ENCODE measurements at places on chromosomes 13 and 19.

DNA sequence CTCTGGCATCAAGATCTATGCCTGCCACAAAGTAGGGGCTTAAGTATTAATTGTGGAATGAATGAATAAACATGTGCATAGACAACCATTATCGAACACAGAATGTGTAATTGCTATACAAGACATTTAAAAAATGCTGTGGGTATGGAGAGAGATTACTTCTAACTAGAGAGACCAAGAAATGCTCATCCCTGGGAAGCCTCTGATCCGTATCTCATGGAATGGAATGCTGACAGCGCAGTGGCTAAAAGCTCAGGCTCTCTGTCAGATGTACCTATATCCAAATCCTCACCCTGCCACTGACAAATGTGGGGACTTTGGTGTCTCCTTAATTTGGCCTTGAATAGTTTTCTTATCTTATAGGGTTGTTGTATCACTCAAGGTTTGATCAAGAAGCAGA lies 22.7 kb upstream of the MBNL2 start:
- DNase-seq, result no peak

- no peak for DNase-seq
Measured at GRCh38 chr13:58955546-58956385, 1208.0 kb downstream of the DIAPH3 start.

DNA sequence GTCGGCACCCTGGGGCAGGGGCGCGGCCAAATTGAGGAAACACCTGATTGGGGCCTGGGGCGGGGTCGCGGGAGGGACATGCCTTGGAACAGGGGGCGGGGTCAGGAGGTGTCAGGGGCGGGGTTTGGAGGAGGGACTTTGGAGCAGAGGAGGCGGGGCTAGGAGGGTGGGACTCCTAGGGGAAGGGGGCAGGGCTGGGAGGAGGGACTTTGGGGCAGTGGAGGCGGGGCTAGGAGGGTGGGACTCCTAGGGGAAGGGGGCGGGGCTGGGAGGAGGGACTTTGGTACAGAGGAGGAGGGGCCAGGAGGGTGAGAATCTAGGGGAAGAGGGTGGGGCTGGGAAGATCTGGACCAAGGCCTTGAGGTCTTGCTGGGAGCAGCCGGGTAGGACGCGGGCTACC lies 21.9 kb downstream of the GRIN2D start:
- peak; percentile 91 for DNase-seq

GRCh38 chr13:85995788-85996418 lies 196.7 kb upstream of the SLITRK6 start:
- DNase-seq, result no peak

GRCh38 chr13:27130979-27131623 lies 40.5 kb downstream of the USP12 start:
- no peak for DNase-seq

- no peak for DNase-seq
Measured at GRCh38 chr13:24056616-24057137, 103.8 kb upstream of the SPATA13 start.

DNA sequence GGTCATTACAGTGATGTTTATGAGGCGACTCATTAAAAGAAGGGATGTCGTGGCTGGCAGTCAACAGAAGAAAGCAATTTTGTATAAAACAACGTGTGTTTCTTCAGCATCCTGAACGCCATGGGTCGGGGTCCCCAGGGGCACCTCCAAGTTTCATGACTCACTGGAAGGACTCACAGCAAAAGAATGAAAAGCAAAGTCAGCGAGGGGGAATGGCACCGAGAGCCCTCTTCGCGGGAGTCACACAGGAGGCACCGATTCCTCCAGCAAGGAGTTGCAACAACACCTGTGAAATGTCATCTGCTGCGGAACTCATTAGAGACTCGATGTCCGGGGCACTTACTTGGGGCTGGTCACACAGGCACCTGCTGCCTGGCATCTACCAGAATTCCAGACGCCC lies 130.7 kb upstream of the PEG3 start:
- DNase-seq, result no peak

GRCh38 chr13:49629947-49630346 lies 1.6 kb downstream of the ARL11 start:
- DNase-seq, result no peak

GRCh38 chr19:43526884-43527859 lies at the start of gene ETHE1:
Gene ETHE1 (minus strand): TSS chr19:43527201. CDS start chr19:43527177, 24 bp downstream.
- DNase-seq, result peak; percentile 93

GRCh38 chr13:50422181-50423148 lies 407.2 kb downstream of the KCNRG start:
- DNase-seq, result no peak

GRCh38 chr13:104140552-104140951 lies 1074.3 kb upstream of the SLC10A2 start:
- DNase-seq, result no peak

DNA sequence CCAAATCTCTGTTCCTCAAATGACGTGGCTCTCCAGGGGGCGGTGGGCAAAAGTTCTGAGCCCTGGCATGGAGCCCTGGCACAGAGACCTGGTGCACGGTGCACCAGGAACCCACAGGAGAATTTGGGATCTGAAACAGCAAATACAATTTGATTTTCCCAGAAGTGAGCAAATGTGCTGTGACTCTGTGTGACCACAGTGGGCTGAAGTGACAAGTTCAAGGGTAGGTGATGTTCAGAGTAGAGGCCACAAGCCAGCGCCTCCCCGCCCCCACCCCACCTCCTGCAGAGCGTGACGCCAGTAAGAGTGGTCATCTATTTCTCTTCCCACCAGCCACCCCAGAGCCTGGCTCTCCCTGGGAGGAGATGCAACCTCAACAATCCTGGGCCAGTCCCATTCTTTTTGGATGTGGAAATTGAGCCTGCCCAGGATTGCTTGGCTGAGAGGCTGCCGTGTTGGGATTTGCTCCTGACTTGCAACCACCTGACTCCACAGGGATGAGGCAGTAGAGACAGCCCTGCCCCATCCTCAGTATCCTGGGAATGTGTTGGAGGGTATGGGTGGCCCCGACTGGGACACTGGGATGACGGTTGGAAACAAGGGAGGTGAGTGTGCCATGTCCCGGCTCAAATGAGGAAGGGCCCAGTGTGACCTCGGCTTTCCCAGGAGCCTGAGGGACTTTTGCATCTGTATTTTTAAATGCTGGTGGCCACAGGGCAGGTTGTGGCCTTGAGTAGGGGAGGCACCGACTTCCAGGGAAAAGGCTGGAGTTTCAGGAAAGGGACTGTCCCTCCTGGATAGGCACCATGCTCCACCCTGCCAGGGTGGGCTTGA lies 11.1 kb upstream of the BCL3 start:
- peak; percentile 83 for DNase-seq

DNA sequence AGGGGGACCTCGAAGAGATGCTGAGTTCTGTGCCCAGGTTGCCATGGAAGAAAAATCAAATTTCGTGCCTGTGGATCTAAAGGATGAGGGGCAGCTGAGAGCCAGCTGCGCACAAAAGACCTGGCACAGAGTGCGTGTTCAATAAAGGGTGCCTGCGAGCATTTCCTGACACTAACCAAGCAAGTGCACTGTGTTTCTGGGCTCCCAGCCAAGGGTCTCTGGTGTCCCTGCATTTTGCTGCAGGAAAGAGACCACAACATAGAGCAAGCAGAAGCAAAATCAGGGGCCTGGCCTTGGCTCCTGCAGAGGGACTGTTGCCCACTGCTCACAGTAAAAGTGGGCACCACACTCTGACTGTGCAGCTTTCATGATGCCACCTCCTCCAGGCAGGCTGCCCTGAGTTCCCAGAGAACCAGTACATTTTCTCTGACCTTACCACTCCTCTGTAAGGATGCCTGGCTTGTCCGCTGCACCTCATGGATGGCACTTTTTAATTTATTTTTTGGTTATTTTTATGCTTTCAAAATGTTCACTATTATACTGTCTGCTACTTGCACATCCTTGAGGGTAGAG lies 70.8 kb upstream of the GPR12 start:
- no peak for DNase-seq

DNA sequence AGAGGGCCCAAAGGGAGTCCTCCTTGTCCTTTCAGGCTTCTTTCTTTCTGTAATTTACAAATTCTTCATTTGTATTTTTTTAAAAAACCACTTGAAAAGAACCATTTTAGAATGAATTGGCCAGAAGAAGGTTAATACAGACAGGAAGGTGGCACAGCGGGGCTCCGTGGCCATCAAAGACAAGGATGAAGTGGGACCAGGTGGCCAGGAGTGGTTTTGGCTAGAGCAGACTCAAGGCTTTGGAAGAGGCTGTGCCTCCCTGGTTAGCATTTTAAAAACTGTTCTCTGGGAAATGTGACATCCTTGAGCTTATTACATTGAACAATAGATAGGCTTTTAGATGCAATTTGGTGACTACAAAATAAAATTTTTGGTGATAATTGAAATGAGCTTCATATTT lies 48.4 kb downstream of the ATP8A2 start:
- DNase-seq, result no peak

DNA sequence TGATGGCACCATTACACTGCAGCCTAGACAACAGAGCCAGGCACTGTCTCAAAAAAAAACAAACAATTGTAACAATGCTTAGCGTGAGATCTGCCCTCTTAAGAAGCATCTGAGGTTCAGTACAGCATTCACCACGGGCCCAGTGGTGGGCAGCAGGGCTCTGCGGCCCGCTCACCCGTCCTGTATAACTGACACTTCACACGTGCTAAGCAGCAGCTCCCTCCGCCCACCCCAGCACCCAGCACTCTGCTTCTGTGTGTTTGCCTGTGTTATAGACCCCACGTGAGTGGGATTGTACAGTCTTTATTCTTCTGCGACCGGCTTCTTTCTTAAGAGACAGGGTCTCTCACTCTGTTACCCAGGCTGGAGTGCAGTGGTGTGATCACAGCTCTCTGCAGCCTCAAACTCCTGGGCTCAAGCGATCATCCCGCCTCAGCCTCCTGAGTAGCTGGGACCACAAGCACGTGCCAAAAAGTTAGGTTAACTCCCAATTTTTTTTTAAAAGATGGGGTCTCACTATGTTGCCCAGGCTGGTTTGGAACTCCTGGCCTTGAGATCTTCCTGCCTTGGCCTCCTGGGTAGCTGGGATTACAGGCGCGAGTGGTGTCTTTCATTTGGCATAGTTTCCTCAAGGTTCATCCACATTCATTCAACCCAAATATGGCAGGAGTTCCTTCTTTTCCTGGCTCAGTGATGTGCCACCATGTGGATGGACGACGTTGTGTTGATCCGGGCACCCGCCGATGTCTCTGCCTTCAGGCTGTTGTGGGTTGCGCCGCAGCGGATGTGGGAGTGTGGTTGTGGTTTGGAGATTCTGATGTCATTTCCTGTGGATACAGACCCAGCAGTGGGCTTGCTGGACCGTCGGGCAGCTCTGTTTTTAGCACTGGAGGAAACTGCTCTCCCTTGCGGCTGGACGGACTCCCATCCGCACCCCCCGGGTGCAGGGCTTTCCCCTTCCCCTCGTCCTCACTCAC lies 170.0 kb downstream of the KDM4B start:
- peak; percentile 53 for DNase-seq

DNA sequence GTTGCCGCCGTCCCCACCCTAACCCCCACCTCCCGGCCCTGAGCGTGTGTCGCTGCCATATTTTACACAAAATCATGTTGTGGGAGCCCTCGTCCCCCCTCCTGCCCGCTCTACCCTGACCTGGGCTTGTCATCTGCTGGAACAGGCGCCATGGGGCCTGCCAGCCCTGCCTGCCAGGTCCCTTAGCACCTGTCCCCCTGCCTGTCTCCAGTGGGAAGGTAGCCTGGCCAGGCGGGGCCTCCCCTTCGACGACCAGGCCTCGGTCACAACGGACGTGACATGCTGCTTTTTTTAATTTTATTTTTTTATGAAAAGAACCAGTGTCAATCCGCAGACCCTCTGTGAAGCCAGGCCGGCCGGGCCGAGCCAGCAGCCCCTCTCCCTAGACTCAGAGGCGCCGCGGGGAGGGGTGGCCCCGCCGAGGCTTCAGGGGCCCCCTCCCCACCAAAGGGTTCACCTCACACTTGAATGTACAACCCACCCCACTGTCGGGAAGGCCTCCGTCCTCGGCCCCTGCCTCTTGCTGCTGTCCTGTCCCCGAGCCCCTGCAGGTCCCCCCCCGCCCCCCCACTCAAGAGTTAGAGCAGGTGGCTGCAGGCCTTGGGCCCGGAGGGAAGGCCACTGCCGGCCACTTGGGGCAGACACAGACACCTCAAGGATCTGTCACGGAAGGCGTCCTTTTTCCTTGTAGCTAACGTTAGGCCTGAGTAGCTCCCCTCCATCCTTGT lies 6.4 kb downstream of the YIPF2 start:
- DNase-seq, result no peak

- no peak for DNase-seq
Measured at GRCh38 chr19:18074192-18074591, 12.5 kb downstream of the IL12RB1 start.

DNA sequence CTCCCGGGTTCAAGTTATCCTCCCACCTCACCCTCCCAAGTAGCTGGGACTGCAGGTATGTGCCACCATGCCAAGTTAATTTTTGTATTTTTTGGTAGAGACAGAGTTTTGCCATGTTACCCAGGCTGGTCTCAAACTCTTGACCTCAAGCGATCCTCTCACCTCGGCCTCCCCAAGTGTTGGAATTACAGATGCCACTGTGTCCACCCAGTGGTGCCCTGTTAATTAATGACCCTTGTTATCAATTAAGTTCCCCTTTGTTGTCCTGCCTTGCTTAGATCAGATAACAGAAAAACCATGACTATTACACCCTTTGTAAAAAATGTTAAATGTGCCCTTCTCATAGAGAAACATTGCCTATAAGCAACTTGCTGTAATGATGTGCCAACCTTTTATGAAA lies 34.4 kb upstream of the IGFL1 start:
- DNase-seq, result no peak

- DNase-seq, result no peak
Measured at GRCh38 chr19:35973487-35973886, 21.5 kb upstream of the SDHAF1 start.

DNA sequence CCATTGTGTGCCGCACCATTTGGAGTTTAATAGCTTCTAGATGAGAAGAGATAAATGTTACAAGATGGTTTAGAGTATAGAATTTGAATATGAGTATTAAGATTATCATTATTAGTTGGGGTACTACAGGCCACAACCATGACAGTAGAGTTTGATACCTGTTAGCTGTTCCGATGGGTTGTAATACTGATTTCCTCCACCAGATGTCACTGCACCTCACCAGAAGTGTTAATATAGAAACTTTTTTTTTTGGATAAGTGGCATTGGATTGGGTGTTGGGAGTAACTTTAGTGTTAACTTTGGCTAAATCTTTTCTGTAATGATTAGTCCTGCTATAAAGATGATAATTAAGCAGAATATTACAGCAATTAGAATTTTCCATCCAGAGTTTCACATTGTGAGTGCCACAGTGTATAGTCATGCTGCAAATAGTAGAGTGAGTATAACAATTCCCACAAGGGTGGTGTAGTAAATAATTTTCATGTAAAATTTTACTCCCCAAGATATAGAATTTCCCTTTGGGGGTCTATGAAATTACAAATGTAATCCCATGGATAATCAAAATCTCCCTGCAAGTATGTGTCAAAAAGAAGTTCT lies 56.3 kb downstream of the PSG3 start:
- no peak for DNase-seq

Measured in right lobe of liver (tissue), 6 donors.